ENCODE measurements at places on chromosomes 11 and 22.
A peak's percentile ranks its signal among the peaks of the same experiment; 100 is the strongest.

DNA sequence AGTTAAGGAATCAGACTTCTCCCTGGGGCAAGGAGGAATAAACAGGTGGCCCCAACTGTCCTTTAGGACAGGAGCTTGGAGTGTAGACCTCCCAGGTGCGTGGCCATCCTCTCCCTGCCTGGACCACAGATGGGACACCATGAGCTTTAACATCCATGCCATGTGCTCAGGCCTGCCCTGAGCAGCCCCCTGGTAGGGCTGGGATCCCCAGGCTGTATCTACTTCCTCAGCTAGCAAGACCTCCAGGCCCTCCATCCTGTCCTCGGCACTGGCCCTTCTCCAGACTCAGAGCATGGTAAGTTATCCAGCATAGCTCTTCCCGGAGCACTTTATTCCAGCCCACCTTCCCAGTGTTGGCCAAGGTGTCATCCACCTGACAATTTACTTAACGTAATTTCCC, 5.7 kb downstream of the CD6 start:
- no peak for DNase-seq

DNA sequence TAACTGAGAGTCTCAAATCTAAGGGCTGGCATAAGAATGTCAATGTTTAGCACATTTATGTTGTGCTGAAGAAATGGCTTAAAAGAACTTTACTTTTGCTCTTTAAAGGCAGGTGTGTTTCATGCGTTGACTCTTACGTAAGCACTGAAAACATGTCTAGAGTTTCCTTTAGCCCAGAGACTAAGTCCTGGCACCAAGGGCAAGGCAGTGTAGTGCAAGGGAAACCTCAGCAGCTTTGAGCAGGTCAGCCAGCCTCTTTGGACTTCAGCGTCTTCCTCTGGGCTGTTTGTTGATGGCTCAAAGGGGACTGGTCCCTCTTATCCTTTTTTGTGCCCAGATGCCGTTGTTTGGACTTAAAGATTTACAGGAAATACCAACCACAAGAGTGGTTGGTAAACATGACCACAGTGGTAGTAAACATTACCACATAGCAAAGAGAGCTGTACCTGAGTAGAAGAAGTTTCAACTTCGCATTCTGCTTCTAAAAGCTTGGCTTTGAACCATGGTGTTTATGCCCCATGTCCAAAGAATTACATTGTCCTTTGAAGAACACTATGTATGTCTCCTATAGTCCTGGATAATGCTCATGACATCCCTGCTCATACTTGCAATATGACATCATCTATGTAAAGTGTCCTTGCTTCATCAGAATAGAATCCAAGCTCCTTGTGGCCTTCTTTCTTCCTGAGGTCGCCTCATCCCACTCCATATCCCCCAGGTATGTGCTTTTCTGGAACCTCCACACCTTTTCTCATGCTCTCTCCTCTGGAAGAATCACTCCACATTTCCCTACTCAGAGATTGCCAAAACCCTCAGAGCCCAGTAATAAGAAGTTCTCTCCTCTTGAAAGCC, 23.5 kb downstream of the TENM4 start:
- DNase-seq = no peak

- DNase-seq = no peak
Observed at GRCh38 chr11:46222490-46223251, 54.8 kb upstream of the CREB3L1 start.

DNA sequence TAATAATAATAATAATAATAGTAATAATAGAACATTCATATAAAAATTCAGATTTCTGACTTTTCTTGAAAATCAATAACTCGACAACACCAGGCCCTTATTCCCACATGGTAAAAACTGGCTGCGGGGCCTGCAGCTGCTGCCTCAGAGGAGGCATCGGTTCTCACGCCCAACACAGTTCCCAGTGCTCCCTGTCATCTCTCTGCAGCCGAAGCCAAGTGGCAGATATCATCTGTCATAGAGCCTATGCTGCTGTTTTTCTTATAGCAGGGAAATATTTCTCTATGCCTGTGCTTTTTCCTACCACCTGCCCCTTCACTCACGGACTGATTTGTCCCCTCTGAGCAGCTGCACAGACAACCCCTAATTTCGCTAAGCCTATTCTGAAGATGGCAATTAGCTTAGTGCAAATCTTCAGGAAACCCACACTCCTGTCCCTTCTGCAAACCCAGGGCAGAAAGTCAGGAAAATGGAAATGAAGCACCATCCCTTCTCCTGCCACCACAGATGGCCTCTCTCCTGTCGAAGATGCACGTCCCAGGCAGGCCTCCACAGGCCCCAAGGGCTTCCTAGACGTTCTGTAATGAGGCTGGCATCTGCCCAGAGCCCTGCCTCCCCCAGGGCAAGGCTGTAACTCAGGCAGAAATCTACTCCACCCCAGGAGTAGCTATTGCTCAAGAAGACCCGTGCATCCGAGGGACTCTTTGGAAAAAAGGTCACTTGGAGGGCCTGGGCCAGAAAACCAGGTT, 66.7 kb downstream of the SYN3 start:
- DNase-seq = no peak

DNA sequence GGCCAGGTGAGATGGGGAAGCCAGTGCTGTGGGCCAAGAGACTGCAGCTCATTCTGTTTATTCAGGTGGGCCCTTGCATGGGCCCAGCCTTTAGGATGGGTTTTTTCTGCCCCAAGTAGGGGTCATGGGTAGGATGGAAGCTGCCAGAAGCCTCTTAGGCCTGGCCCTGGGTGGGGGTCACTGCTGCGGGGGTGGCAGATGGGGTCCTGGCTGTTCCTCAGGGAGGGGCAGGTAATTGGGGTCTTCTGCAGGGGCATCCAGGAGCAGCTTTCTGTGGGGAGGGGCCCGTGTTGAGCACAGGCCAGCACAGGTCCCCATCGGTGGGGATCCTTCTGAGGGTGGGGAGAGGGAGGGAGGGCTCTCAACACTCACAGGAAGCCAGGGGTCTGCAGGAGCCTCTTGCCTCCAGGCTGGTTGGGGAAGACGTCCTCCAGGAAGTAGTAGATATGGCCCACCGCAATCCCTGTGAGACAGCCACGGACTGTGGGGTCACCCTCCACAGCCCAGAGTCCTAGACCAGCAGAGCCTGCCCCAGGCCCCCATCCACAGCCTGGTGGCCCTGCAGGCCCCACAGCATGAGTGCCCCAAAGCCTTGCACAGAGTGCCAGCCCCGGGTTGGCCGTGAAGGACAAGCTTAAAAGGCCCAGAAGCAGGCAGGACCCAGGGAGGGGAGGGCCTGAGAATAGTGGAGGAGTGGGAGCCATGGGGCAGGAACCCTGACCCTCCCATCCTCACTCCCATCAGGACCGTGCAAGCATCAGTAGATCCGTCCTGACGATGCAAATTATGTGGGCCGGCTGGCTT, 1.9 kb downstream of the DERL3 start:
- no peak for DNase-seq

DNA sequence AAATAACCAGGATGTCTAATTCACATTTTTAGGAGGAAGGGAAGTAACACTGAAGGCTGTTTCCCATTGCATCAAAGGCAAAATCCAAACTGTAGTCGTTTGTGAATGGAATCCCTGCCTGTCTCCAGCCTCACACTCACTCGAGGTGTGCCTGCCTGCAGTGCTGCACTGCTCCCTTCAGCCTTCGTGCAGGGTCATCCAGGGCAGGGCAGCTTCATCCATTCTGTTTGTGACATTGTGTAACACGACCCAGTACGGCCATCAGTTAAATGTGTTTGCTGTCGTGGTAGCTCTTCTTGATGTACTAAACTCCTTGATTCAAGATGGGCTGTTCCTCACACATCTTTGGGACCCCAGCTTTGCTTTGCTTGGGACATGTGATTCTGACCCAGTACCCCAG, 34.3 kb downstream of the LDLRAD3 start:
- DNase-seq = no peak

- no peak for DNase-seq
Observed at GRCh38 chr11:124717421-124717785, 22.3 kb upstream of the NRGN start.

DNA sequence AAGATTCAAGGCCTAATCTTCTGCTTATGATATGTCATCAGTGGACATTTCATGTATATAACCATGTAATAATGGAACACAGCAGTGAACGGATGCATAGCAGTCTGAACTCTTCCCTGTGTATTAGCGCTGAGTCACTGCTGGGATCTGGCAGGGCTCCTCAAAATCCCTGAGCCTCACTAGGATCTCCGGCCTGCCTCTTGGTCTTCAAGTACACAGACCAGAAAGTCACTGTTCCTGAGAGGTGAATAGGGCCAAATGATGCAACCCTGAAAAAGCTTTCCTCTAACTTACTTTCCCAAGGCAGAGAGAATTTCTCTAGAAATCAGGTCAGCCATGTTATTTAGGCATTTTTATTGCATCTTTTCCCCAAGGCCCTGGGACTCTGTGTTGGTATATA, 35.0 kb downstream of the POU2AF1 start:
- no peak for DNase-seq

DNA sequence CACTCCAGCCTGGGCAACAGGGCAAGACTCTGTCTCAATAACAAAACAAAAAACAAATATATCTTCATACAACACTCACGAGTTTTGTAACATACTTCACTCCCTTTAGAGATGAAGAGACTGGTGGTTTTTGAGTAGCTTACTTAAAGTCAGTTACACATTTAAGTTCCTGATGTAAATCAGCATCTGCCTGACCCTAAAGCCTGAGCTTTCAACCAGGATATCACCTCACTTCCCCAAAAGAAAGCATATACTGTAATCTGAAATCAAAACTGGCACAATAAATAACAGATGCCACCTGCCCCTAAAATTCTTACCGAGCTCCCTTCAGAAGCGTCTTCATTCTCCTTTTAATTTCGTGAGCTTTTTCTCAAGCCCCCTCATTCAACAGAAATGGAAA, 31.5 kb downstream of the LARGE1 start:
- DNase-seq = no peak

DNA sequence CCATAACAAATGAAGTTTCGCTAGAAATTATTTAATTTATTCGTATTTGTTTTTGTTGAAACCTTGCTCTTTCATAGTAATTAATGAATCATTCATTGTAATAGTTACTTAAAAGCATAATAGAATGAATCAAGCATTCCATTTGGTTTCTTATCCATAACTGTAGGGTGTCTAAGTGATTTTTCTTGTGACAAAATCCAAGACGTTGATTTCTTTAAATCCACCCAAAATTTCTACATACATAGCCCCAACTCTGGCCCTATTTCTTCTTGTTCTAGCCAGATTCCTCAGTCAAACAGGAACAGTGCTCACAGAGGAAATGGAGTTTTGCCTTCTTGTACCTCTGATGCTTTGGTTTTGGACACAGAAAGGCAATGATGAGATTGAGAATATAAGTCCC, 25.5 kb downstream of the UBASH3B start:
- no peak for DNase-seq

GRCh38 chr11:133515107-133515506, 17.2 kb downstream of the OPCML start:
- peak; percentile 20 for DNase-seq

DNA sequence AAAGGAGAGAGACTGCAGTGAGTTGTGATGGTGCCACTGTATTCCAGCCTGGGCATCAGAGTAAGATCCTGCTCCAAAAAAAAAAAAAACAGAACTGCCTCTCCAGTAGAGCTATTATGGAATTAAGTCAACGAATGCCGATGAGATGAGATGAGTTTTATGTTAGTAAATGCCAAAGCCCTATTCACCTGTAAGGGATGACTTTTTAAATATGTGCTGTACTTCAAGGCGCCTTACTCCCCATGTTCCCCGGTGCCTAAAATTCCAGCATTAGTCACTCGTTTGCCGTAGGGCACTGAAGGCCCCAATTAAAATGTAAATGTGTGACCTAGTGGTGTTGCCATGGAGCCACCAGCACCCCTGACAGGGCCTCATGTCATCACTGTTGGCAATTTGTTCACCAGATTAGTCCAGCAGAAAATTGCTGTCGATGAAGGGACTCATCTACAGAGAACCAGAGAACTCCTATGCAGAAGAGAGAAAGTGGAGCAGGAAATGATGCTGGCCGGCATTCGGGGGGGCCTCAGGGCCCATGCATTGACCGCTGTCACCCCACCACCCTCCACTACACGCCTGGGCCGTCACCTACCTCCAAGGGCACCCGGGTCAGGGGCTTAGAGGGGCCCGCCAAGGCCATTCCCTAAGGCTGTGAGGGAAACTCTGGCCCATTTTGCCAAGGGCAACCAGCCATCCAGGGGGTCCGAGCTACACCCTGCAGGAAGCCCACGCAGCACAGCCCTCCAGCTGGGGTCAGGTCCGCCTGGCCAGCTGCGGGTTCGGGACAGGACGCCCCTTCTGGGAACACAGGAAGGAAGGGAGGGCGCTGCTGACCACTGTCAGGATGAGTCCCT, 17.8 kb downstream of the LIF start:
- no peak for DNase-seq

GRCh38 chr11:2393941-2394817, 6.4 kb upstream of the TSSC4 start:
- no peak for DNase-seq

- DNase-seq = no peak
Observed at GRCh38 chr22:40449676-40450035, 79.3 kb downstream of the SGSM3 start.

DNA sequence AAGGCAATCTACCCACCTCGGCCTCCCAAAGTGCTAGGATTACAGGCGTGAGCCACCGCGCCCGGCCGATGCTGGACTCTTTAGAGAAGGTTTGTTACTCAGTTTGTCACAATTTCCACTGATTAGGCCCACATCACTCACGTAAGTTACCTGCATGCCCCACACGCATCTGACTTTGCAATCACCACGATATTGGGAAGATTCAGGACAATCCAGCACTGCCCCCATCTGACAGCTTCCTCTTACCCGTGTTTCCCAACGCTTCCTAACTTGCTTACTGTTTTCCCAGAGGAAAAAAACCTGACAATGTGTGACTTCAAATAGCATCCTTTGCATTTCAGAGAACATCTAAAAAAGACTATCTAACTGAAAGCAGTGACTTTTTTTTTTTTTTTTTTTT, 21.8 kb upstream of the EIF3M start:
- no peak for DNase-seq

- DNase-seq = no peak
Observed at GRCh38 chr11:7471071-7471470, 14.2 kb upstream of the OLFML1 start.

- peak; percentile 15 for DNase-seq
Observed at GRCh38 chr11:2376751-2377451, at the start of gene CD81. Gene CD81 (plus strand): TSS chr11:2377310. CDS start chr11:2377550, 240 bp downstream.

DNA sequence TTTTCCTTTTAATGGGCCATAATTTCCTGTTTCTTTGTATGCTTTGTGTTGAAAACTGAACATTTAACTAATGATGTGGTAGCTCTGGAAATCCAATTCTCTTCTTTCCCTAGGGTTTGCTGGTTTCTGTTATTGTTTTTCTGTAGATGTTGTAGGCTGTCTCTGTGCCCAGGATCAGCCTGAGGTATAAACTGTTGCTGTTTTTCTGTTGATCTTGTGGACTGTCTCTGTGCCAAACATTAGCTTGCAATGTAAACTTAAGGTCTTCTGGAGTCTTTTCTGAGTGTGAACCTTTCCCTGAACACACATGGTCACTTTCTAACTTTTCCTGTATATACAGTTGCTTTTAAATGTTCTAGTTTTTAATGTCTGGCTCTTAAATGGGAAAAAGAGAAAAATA, 5.9 kb upstream of the TSKU start:
- DNase-seq = no peak

- no peak for DNase-seq
Observed at GRCh38 chr11:124840666-124841065, 24.6 kb upstream of the ROBO3 start.

GRCh38 chr22:19995611-19996339, 20.8 kb downstream of the ARVCF start:
- DNase-seq = no peak
